GM13976 (cell line): ENCODE measurements at places on chromosomes 6 and 20.
A peak's percentile ranks its signal among the peaks of the same experiment; 100 is the strongest.

GRCh38 chr20:33169176-33169794 lies 1.3 kb downstream of the BPIFA2 start:
- no peak for DNase-seq

DNA sequence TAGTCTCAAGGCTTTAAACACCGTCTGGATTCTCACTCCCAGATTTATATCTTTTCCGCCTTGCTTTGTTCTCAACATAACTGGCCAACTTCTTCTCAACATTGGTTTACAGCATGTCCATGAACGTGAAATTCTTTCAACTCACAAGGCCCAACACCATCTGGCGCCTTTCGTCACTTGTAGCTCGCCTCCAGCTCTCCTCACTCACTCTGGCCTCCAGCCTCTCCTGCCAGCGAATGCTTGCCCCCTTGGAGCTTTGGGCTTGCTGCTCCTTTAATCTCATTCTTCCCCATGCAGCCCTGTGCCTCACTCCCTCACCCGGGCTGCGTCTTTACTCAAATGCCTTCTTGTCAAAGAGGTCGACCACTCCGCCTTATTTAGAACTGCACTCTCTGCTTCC lies 324.5 kb downstream of the PRKN start:
- no peak for DNase-seq

- no peak for DNase-seq
Measured at GRCh38 chr20:8912731-8913130, 156.2 kb upstream of the PLCB4 start.

DNA sequence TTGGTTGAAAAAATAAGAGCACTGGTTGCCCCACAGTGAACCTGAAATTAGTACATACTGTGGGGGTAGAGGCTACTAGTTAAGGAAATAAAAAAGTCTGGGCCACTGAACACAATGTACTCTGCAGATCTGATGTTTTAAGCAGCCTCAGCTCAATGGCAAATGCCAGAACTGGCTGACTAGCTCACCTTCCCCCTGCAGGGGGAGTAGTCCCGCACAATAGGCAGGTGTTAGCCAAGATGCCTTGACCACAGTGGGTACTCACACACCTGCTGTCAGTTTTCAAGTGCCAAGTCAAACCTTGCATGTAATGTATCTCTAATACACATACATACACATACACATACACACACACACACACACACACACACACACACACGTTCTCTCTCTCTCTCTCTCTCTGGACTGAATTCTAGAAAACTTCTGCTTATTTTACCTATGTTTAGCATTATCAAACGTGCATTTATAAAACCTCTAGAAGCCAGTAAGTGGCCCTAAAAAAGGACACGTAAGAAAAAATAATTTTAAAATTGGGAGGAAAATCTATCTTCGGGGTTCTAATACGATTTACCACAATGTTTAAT lies 36.1 kb downstream of the GMDS start:
- DNase-seq: peak; percentile 40

DNA sequence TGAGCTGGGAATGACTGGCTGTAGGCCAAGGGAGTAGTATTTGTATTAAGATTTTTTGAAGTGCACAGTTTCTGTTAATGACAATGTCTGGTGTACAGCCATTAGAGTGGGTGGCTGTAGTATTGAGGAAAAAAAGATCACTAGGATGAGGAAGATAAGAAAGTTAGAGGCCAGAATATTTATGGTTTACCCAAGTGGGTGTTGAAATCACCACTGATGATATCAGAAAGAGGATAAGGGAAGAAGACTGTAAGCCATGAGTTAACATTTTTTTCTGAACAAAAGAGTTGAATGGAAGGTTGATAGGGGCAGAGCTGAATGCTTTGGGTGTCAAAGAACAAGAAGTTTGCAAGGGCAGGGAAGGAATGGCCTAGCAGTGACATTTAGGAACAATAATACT lies 104.7 kb downstream of the PRDM13 start:
- DNase-seq: no peak

- DNase-seq: no peak
Measured at GRCh38 chr6:76347539-76347938, 275.1 kb upstream of the IMPG1 start.

GRCh38 chr6:123777563-123777962 lies 26.1 kb upstream of the NKAIN2 start:
- DNase-seq: no peak

- no peak for DNase-seq
Measured at GRCh38 chr20:43516251-43516824, 8.8 kb downstream of the L3MBTL1 start.

GRCh38 chr6:35093118-35093445 lies 48.1 kb downstream of the TCP11 start:
- no peak for DNase-seq

DNA sequence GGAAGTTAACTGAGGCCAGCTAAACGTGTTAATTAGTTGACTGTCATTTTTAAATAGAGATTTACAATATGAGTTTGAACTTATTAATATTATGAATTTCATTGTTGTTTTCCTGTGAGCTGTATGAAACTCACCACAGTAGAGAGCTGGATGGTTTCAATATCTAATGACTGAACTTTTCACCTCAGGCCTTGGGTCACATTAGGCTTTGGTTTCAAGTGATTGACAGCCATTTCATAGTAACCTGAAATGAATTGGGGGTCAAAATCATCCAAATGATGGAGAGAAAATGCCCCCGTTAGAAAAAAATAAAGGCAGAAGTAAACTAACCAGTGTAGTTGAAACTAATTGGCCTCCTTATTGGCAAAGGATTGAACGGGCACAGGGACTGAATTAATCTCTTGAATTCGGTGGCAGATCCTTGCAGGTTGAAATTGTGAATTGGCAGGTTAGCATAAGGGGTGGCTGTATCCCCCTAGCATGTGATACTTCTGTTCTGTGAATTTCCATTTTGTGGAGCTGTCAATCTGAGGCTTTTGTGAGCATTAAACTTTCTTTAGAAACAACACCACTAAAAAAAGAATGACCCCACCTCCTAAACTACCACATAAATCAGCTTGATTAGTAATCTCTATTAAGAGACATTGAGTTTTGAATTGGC lies 155.1 kb upstream of the MMS22L start:
- DNase-seq: no peak

- DNase-seq: no peak
Measured at GRCh38 chr6:2488578-2488977, 243.2 kb upstream of the GMDS start.

GRCh38 chr6:62042429-62042828 lies 243.6 kb downstream of the KHDRBS2 start:
- DNase-seq: no peak

DNA sequence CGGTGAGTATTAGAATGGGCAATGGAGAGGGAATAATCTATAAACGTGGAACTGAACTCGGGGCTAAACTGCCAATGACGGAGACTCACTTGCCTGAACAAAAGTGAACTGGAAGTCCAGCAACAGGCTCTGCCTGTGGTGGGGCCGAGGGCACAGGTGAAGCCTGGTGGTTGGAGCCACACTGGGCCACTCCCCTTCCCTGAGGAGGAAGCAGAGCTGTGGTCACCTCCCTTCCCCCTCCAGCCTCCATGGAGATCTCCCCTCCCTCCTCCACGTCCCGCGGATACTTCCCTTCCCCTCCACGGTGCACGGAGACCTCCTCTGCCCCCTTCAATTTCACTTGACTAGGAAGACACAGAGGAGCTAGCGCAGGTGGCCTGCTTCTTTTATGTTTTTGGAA lies 14.7 kb upstream of the DSP start:
- no peak for DNase-seq

GRCh38 chr6:142907544-142907943 lies 37.4 kb downstream of the HIVEP2 start:
- DNase-seq: no peak

- DNase-seq: no peak
Measured at GRCh38 chr6:46894433-46894832, 27.3 kb downstream of the ADGRF5 start.

DNA sequence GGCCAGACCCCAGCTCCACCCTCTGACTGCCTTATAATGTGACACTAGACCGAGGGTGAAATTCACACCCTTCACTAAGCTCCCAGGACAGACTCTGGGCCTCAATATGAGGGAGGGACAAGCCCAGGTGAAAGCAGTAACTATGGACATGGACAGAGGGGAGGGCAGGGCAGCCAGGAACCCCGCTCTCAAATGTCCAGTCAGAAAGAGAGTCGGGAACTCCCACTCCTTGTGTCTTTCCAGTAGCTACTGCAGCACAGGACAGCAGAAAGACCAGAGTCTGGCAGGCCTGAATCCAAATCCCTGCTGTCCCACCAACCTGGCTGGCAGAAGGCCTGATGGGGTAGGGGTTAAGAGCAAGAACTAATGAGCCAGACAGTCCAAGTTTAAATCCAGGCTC lies 6.4 kb downstream of the C20orf96 start:
- no peak for DNase-seq

DNA sequence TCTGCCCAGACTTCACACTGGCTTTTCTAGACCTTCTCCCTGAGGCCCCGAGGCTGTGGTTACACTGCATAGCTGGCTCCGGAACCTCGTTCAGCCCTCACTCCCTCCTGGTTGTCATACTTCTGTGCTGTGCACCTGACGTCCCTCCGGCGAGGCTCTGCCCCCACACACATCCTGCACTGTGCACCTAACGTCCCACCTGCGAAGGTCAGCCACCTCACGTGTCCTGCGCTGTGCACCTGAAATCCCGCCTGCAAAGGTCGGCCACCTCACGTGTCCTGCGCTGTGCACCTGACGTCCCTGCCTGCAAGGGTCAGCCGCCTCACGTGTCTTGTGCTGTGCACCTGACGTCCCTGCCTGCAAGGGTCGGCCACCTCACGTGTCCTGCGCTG lies 111.0 kb upstream of the FRMD1 start:
- no peak for DNase-seq

GRCh38 chr20:13492001-13492481 lies 146.7 kb downstream of the TASP1 start:
- no peak for DNase-seq

- DNase-seq: peak; percentile 10
Measured at GRCh38 chr6:55578537-55579363, at the start of gene HMGCLL1. Gene HMGCLL1 (minus strand): TSS chr6:55579192. CDS start chr6:55579055, 137 bp downstream.

GRCh38 chr6:168371981-168372711 lies 52.6 kb upstream of the DACT2 start:
- no peak for DNase-seq

DNA sequence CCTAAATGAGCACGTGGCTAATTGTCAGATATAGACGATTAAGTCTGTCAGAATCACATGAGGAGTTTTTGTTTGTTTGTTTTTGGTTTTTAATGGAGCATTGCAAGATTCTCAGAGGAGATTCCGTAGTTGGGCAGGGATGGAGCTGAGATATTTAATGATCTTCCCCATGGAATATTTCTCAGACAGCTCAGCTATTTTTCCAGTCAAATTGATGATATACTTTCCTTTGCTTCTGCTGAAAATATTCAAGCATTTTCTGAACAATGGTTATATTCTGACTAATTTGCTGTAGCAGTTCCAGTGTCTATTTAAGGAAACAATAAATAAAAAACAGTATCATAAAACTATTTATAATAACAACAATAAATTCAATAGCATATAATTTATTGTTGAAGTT lies 348.4 kb downstream of the KIF16B start:
- DNase-seq: no peak

- DNase-seq: no peak
Measured at GRCh38 chr20:52681288-52681687, 290.9 kb upstream of the TSHZ2 start.

- no peak for DNase-seq
Measured at GRCh38 chr20:47606983-47607613, 105.4 kb downstream of the NCOA3 start.

GRCh38 chr6:56223995-56224394 lies 23.4 kb downstream of the COL21A1 start:
- no peak for DNase-seq

DNA sequence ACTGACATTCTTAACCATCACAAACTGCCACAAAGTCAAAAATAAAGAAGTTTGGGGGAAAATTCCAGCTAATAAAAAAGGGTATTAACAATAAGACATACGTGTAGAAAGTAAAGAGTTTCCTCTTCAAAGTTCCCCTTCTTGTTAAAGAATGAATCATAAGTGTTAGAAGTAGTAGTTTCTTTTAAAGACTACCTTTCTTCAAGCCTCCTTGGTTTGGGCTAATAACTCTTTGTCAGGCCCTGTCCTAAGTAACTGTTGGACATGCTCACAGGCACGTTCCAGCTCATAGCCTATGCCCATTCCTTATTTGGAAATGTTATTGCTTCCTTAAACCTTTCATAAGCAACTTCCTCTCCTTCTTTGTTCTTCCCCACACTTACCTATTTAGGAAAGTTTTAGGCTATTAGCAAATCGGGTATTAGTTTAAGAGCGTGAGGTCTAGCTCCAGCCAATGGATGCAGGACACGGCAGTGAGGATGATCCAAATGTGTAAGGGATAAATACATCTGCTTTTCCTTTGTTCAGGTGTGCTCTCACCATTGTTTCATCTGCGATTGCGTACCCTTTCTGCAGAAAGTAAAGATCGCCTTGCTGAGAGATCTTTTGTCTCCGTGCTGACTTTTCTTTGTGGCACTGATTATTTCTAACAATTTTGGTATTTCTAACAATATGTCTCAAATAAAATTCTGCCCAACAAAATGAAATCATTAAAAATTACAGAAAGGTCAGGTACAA lies 64.9 kb downstream of the CHD6 start:
- DNase-seq: no peak

- no peak for DNase-seq
Measured at GRCh38 chr6:43287717-43288679, 10.1 kb upstream of the SLC22A7 start.

- DNase-seq: no peak
Measured at GRCh38 chr20:50138479-50139393, 14.8 kb downstream of the PEDS1 start.

DNA sequence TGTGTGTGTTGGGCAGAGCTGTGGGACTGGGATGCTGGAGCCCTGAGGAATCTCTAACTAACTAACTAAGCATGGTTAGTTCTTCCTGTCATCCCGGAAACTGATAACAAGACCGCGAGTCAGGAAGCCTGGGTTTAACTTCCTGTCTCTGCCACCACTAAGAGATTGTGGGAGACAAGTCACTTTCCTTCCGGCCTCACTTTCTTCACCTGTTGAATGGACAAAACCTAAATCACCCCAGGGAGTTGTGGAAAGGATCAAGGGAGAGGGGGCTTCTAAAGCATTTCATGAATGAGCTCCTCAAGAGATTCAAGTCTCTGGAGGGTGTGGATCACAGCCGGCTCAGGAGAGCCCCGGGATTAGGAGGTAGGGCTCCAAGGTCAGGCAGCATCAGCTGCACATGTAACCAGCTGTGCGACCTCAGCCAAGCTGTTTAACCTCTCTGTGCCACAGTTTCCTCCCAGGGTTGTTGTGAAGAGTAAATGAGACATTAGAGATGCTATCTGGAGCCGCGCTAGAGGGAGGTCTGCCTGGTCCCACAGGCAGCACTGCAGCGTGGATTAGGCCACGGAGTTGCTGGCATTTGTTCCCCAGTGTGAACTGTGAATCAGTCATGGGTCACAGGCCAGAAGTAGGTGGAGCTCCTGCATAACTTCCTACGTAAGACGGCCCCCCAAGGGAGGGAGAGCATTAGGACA lies 105.1 kb downstream of the TOX2 start:
- no peak for DNase-seq
